ENCODE measurements at places on chromosomes 6 and 20. TPM values are rescaled to one million over a fixed set of nuclear protein-coding genes. Genes with fewer than 3 reads are reported as not detected.

The BPIFB2 gene
- not detected for total RNA-seq

DNA sequence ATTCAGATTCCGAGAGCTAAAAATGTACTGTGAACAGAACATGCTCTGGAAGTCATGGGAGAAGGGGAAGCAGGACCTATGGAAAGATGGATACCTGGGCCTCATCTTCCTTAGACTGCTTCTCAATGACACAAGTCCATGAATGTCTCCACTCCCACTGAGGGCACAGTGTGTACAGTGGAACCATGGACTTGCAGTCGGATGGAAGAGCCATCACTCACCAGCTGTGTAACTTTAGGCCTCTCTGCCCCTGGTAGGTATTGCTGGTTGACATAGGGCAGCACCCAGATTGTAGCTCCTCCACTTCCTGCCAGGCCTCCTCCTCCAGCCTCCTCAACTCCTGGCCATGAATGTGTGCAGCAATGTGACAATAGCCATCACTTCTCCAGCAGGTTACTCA is 52.5 kb downstream of the MAFB start:
- no peaks in the 10 kb centered on the region for H3K4me1 ChIP-seq
- H3K27me3 ChIP-seq: no peaks in the 10 kb centered on the region
- DNase-seq: no peak

GRCh38 chr6:74249658-74250057 is 553.7 kb downstream of the CD109 start:
- no peaks in the 10 kb centered on the region for H3K36me3 ChIP-seq
- DNase-seq: no peak
- H3K27ac ChIP-seq: no peak overlapping the region

GRCh38 chr6:8905757-8906156 is 470.4 kb upstream of the SLC35B3 start:
- no peak overlapping the region for H3K4me3 ChIP-seq
- H3K36me3 ChIP-seq: no peaks in the 10 kb centered on the region
- no peaks in the 10 kb centered on the region for H3K27me3 ChIP-seq
- no peaks in the 10 kb centered on the region for H3K4me1 ChIP-seq
- no peak for DNase-seq

DNA sequence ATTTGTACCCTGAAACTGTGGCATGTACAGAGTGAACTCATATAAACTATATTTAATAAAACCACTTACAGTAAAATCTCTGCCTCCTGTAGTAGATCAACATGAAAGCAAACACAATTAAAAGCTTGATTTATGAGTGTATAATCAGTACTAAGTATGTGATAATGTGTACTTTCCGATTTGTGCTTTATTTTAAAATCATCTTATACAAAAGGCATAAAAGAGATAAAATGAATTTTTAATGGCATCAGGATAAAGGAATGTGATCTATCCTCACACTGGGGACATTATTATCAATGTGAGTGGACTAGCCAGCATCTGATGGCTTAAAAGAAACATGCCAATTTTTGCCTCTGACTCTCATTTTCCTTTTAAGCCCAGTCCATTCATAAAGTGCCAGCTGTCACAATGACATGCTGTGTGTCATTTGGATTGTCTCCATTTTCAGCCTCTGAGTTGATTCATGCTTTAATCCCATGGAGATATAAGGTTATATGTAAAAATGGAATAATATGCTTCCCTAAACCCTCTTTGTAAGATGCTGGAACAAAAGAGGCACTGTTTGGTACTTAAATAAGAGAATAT is 831.6 kb upstream of the EYS start:
- H3K4me3 ChIP-seq: no peak overlapping the region
- no peak overlapping the region for H3K27ac ChIP-seq
- H3K36me3 ChIP-seq: no peaks in the 10 kb centered on the region

The DAAM2 gene
- 44.0 TPM for total RNA-seq

DNA sequence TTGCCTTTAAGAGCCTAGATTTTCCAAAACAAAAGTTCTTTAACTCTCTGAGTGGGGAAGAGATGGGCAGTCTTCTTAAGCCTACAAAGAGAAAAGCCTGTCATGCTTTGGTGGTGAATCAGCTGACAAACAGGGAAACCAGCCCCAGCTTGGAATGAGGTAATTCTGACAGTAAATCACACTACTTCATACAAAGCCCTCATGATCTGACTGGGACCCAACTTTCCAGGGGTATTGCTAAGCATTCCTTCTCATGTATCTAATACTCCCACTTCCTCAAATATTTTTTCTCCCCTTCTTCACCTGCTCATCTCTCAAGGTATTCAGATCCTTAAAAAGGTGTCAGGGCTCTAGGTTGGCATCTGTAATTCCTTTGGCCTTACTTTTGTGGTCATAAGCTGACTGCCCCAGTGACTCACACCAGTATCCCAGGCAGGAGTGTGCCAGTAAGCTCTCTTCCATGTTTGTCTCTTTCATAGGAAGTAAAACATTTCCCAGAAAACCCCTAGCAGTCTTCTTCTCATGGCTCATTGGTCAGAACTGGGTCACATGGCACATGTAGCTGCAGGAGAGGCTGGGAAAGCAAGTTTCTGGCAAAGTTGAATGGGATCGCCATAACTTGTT is 15.0 kb upstream of the TBC1D22B start:
- peak overlapping the region; percentile 90 for H3K27ac ChIP-seq
- DNase-seq: no peak
- no peaks in the 10 kb centered on the region for H3K36me3 ChIP-seq
- peaks cover 50% of the 10 kb centered on the region for H3K4me1 ChIP-seq
- H3K27me3 ChIP-seq: no peaks in the 10 kb centered on the region

The GRM4 gene
- total RNA-seq: not detected

- no peaks in the 10 kb centered on the region for H3K36me3 ChIP-seq
- no peak overlapping the region for H3K4me3 ChIP-seq
- H3K27me3 ChIP-seq: no peaks in the 10 kb centered on the region
- DNase-seq: no peak
These were observed 30.3 kb downstream of the SAMD5 start for GRCh38 chr6:147538821-147539220.

DNA sequence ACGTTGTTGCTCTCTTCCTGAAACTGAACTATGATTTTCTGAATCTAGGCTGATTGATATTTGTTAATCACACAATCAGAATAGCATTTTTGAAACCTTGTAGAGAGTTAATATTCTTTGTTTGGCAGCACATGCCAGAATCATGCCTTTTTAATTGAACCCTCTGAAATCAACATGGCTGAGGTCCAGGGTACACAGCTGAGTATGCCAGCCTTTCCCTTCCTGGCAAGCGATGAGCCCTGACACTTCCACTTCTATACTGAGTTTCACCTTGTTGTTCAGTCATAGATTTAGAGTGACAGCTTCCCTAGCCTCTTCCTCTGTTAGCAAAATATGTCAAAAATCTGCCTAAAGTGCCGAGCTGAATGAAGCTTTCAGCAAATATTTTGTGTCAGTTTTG is 6.8 kb downstream of the HDDC2 start:
- no peak for DNase-seq
- H3K27me3 ChIP-seq: no peaks in the 10 kb centered on the region
- no peak overlapping the region for H3K4me3 ChIP-seq

DNA sequence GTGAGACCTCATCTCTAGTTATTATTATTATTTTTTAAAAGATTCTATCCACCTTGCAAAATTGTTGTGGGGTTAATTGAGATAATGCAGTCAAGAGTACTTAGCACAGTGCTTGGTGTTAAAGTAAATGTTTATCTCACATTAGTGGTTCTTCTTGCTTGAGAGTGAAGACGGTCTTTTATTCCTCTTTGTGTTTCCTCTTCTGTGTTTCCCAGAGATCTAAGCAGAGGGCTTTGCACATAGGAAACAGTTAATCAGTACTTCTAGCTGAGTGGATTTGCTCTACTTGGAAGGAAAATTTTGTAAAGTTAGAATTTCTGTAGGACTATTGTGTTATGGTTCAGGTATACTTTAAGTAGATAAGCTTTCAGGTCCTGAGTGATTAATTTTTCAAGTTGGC is 3.5 kb downstream of the ARMC2 start:
- H3K4me3 ChIP-seq: no peak overlapping the region
- no peak for DNase-seq
- no peak overlapping the region for H3K27ac ChIP-seq
- H3K27me3 ChIP-seq: no peaks in the 10 kb centered on the region
- no peaks in the 10 kb centered on the region for H3K4me1 ChIP-seq

The ERVFRD-1 gene
- total RNA-seq: not detected

DNA sequence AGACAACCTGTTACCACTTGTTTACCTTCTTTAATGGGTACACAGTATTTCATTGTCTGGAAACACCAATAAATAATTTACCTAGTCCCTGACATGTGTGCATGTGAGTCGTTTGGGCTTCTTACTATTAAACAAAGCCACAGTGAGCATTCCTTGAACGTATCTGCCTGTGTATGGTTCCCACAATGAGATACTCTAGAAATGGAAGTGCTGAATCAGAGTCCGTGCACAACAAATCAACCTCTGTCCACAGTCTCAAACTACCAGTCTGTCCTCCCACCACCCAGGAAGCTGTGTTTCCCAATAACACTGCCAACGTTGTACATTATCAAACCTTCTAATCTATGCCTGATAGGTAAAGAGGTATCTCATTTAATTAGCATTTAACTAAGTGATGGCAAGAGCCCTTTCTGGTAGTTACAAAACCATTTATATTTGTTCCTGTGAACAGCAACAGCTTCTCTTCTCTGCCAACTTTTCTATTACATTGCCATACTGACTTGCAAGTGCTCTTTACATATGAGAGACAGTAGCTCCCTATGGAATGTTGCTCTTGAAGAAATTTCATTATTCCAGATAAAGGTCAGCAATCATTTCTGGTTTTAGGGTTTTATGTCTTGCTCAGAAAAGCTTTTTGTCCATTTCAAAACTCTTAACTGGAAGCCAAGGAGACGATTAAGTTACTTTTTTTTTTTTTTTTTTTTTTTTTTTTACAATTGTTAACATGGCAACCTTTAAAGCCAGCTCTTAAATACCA is 14.7 kb downstream of the JAG1 start:
- H3K27ac ChIP-seq: peak overlapping the region; percentile 100
- H3K27me3 ChIP-seq: no peaks in the 10 kb centered on the region
- DNase-seq: peak; percentile 57
- H3K36me3 ChIP-seq: peaks cover 86% of the 10 kb centered on the region
- peaks cover 31% of the 10 kb centered on the region for H3K4me1 ChIP-seq

DNA sequence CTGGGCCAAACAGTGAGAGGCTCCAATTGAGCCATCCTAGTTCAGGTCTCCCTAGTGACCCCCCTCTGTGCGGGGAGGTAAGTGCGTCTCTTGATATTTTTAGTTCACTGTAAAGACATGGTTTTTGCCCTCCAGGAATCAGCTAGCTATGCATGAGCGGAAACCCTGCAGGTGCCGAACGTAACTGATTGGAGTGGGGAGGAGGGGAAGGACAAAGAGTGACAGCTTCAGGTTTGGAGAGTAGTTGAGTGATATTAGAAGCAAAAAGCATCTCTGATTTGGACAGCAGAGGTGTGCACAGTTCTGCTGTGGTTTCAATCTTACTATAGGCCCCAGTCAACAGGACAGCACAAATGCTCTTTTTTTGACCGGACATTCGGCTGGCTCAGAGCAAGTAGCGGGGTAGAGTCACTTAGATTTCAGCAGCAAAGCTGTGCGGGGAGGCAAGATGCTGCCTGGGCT is 31.8 kb downstream of the TBC1D7 start:
- H3K4me1 ChIP-seq: no peaks in the 10 kb centered on the region
- H3K36me3 ChIP-seq: peaks cover 16% of the 10 kb centered on the region
- H3K27me3 ChIP-seq: no peaks in the 10 kb centered on the region
- H3K4me3 ChIP-seq: no peak overlapping the region
- no peak for DNase-seq

GRCh38 chr6:114989279-114989964 is 646.6 kb upstream of the HS3ST5 start:
- H3K4me3 ChIP-seq: no peak overlapping the region
- no peaks in the 10 kb centered on the region for H3K36me3 ChIP-seq
- DNase-seq: no peak
- H3K4me1 ChIP-seq: no peaks in the 10 kb centered on the region

DNA sequence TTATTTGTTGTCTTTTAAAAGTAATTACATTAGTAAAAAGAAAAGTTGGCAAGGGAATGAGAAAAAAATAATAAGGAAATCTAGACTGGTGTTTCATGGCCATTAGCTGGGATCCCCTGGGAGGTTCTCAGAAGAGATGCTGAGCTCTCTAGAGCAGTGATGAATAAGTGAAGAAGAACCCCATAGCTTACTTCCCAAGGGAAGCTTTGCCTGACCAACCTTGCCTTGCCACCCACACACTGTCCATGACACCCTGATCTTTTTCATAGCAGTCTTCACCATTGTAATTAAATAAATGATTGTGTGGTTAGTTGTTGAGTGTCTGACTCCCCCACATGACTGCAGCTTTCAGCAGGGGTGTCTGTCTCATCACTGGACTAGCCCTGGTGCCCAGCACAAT is 5.9 kb downstream of the C6orf163 start:
- H3K27ac ChIP-seq: no peak overlapping the region
- H3K36me3 ChIP-seq: no peaks in the 10 kb centered on the region
- DNase-seq: no peak
- H3K4me1 ChIP-seq: no peaks in the 10 kb centered on the region
- no peak overlapping the region for H3K4me3 ChIP-seq
- no peaks in the 10 kb centered on the region for H3K27me3 ChIP-seq

The MTFR2 gene
- total RNA-seq: not detected

- H3K27ac ChIP-seq: no peak overlapping the region
- H3K27me3 ChIP-seq: no peaks in the 10 kb centered on the region
- DNase-seq: no peak
- no peaks in the 10 kb centered on the region for H3K36me3 ChIP-seq
These were observed 56.1 kb downstream of the SGK1 start for GRCh38 chr6:134261766-134262165.

The SMLR1 gene
- total RNA-seq: not detected

The FAM209B gene
- total RNA-seq: not detected

- no peaks in the 10 kb centered on the region for H3K27me3 ChIP-seq
- DNase-seq: no peak
- no peak overlapping the region for H3K27ac ChIP-seq
- no peak overlapping the region for H3K4me3 ChIP-seq
- no peaks in the 10 kb centered on the region for H3K36me3 ChIP-seq
These were observed 239.8 kb downstream of the PTPRT start for GRCh38 chr20:42949950-42950349.

GRCh38 chr6:34233867-34234266 is 2.8 kb upstream of the HMGA1 start:
- H3K36me3 ChIP-seq: no peaks in the 10 kb centered on the region
- H3K4me3 ChIP-seq: no peak overlapping the region
- no peaks in the 10 kb centered on the region for H3K27me3 ChIP-seq
- peak; percentile 55 for DNase-seq

The OR12D3 gene
- total RNA-seq: not detected

The LRRC73 gene
- total RNA-seq: not detected

- H3K36me3 ChIP-seq: no peaks in the 10 kb centered on the region
- H3K27ac ChIP-seq: no peak overlapping the region
- no peaks in the 10 kb centered on the region for H3K4me1 ChIP-seq
- no peak for DNase-seq
- H3K27me3 ChIP-seq: no peaks in the 10 kb centered on the region
- H3K4me3 ChIP-seq: no peak overlapping the region
These were observed 158.3 kb downstream of the DOK5 start for GRCh38 chr20:54633374-54634355.

The PLCB1 gene
- total RNA-seq: 22.9 TPM

The ASXL1 gene
- total RNA-seq: 37.4 TPM

- peaks cover 24% of the 10 kb centered on the region for H3K4me1 ChIP-seq
- H3K27me3 ChIP-seq: no peaks in the 10 kb centered on the region
- H3K36me3 ChIP-seq: no peaks in the 10 kb centered on the region
- no peak for DNase-seq
- H3K4me3 ChIP-seq: no peak overlapping the region
- H3K27ac ChIP-seq: no peak overlapping the region
These were observed 10.2 kb downstream of the CHMP4B start for GRCh38 chr20:33821270-33821836.

GRCh38 chr6:37141281-37142049 is 28.5 kb upstream of the PIM1 start:
- H3K36me3 ChIP-seq: no peaks in the 10 kb centered on the region
- H3K4me1 ChIP-seq: peaks cover 9% of the 10 kb centered on the region
- H3K27me3 ChIP-seq: no peaks in the 10 kb centered on the region
- H3K4me3 ChIP-seq: no peak overlapping the region
- no peak overlapping the region for H3K27ac ChIP-seq
- no peak for DNase-seq

The RNF39 gene
- not detected for total RNA-seq

The BACH2 gene
- 7.7 TPM for total RNA-seq

Data from ascending aorta (tissue), 2 donors.